ENCODE measurements at places on chromosomes 16 and 17.

GRCh38 chr17:74528491-74529199 is 2.6 kb downstream of the CD300LB start:
- no peak for DNase-seq

GRCh38 chr16:66247516-66248481 is 118.7 kb upstream of the CDH5 start:
- no peak for DNase-seq

GRCh38 chr17:29148257-29148789 is 31.9 kb downstream of the MYO18A start:
- no peak for DNase-seq

- DNase-seq = no peak
These were observed 89.0 kb upstream of the LHX1 start for GRCh38 chr17:36848008-36848902.

DNA sequence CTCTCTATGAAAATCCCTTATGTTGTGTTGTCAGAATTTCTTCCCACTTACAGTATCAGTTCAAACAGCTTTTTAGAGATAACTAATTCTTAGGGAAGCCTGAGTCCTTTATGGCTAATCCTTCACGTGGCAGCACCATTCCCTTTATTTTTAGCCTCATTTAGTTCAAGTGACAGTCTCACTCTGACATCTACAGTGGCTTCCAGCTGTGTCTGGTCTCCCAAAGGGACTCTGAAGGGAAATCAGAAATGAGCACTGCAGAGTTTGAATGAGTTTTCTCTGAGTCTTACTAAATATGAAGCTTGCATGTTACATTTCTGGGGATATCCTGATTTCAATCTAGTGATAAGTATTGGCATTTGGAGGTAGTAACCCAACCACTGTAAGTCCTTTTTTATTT is 1104.1 kb downstream of the CDH11 start:
- no peak for DNase-seq

GRCh38 chr16:47779201-47780016 is 318.3 kb downstream of the PHKB start:
- no peak for DNase-seq

DNA sequence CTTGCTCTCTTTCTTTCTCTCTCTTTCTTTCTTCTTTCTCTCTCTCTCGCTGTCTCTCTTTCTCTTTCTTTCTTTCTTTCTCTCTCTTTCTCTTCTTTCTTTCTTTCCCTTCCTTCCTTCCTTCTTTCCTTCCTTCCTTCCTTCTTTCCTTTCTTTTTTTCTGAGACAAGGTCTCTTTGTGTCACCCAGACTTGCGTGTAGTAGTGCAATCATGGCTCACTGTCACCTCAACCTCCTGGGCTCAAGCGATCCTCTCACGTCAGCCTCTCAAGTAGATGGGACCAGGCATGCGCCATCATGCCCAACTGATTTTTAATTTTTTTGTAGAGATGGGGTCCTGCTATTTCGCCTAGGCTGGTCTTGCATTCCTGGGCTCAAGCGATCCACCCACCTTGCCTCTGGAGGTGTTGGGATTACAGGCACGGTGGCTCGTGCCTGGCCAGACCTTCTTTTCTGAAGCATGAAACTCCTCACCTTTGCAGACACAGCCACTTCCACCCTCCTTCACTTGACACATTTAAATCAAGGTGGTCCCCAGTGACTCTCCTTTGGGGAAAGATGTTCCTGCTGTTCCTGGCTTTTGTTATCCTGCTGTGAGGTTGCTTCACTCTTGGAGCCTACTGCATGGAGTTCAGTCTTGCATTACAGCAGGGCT is 26.8 kb upstream of the NKD1 start:
- DNase-seq = no peak

DNA sequence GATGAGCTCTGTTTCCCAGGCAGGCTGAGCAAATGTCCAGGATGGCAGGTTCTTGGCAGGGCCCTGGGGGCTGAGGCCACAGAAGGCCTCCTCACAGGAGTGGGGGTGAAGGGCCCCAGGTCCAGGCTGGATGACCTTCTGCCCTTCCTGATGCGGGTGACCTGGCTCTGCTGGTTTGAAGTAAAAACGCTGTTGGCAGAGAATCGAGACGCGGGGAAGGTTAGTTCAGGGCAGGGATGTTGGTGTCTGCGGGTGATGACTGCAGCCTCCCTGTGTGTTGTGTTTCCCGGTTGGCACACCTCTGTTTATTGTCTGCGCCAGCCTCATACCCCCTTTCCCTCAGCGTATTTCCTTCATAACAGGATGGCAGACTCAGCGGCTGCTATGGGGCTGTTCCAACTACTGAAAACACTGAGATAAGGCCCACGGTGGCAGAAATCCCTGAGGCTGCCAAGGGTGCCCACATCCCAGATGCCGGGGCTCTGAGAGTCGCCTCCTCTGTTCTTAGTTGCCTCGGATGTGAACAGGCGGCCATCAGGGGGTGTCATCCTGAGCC is 104.6 kb downstream of the METRNL start:
- DNase-seq = no peak

- no peak for DNase-seq
These were observed 85.0 kb downstream of the CYTH1 start for GRCh38 chr17:78697122-78697521.

Measured in GM04503 (cell line).